BJ (cell line): ENCODE measurements at places on chromosomes 7 and 10. TPM values are rescaled to one million over a fixed set of nuclear protein-coding genes. Genes with fewer than 3 reads are reported as not detected.

The LBX1 gene
- not detected in 2 replicates for polyA plus RNA-seq

The ATXN7L1 gene
- 2.7 and 4.6 TPM in 2 replicates for polyA plus RNA-seq

The CLRN3 gene
- polyA plus RNA-seq, result not detected in 2 replicates

The CCDC3 gene
- polyA plus RNA-seq, result 0.02 TPM in 1 of 2 replicates, not detected in the other

The EGFR gene
- polyA plus RNA-seq, result 22.9 and 34.0 TPM in 2 replicates

The CHRM2 gene
- polyA plus RNA-seq, result 27.0 and 30.1 TPM in 2 replicates

The DNAH11 gene
- 0.59 and 0.87 TPM in 2 replicates for polyA plus RNA-seq

The RAMP3 gene
- polyA plus RNA-seq, result not detected in 2 replicates

The RBM20 gene
- not detected in 2 replicates for polyA plus RNA-seq

The ASAH2 gene
- 0.32 and 2.5 TPM in 2 replicates for polyA plus RNA-seq

The BHLHA15 gene
- polyA plus RNA-seq, result not detected in 2 replicates

The STRIP2 gene
- 1.5 and 2.0 TPM in 2 replicates for polyA plus RNA-seq

The TBX20 gene
- polyA plus RNA-seq, result not detected in 2 replicates
